Stimulated activated naive CD4-positive, alpha-beta T cell (primary cell): ENCODE measurements at places on chromosomes 1 and 21.

- no peak for DNase-seq
Observed at GRCh38 chr1:178784131-178784536, 59.1 kb downstream of the RALGPS2 start.

DNA sequence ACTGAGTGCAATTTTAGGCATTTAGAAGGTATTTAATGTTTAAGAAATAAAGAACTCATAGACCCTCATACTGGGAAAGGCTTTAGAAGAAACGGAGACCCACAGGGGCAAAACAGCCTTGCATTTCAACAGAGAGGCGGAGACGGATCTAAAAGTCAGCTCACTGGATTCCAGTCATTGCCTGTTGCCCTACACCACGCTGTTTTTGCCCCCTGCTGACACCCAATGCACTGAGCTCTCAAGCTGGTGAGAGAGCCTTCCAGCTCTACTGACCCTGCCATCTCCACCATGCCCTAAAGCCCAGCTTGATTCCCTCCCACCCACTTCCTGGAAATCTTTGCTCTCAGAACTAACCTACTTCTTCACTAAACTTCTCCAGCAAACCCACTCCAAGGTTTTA, 7.2 kb upstream of the TRAF3IP3 start:
- no peak for DNase-seq

GRCh38 chr1:41246568-41246967, 4.5 kb upstream of the SCMH1 start:
- no peak for DNase-seq

DNA sequence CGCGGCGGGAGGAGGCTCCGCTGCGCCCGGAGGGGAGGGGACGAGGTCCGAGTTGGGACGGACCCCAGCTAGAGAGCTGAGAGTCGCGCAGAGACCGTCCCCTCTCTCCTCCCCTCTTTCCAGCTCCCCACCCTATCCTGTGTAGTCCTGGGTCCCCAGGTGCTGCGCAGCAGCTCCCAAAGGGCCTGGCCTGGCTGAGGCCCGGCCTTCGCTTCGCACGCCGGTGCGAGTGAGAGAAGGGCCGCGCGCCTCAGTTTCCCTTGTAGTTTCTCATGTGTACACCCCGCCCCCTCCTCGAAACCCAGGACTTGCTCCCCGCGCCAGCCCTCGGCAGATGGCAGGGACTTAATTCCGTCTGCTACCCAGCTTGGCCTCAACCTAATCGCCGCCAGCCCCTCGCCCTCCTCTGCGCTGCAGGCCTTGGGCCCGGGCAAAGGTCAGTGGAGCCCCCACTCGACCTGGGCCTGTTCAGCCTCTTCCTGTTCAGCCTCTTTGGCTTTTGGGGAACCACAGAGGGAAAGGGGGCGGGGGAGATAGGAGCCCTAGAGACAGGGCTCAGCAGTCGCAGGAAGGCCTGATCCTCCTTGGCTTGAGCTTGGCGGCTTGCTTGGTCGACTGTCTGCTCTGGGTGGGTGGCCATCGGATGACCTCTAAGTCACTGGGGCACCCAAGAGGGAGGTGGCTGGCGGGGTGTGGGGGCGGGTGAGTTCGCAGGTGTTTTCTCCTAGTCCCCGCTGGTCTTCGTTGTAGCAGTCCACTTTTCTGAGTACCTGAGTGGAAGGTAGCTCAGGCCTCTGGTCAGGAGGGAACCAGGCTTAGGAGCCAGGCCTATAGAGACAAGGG, 1.0 kb downstream of the ZNF687 start:
- DNase-seq, result peak; percentile 41

DNA sequence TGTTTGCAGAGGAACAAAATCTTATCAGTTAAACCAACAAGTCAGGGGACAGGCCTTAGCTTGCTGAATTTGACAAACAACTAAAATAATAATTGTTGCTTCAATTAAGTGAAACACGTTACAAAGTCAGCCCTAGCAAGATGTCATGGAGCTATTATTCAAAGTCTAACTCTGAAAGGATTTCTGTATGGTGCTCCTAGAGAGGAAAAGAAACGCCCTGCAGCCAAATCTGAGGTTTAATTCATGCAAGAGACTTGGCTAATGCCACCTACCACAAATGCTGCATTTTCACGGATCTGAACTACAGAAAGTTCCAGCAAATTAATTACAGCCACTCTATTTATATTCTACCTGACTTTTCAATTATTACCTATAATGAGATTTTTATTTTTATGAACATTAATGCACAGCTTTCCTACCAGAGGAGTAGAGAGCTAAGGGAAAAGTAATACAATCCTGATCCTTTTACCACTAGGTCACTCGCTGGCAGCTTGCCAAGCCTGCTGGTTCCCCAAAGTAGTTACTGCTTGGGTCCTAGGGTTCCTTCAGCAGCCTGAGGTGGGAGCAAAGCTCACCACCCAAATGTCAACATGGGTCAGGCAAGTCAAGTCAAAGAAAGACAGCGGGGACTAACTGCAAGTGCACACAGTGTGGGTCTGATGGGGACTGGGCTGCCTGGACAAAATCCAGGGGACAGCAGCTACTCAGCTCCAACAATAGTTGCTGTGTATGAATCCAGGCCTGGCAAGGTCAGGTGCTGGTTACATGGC, 8.5 kb downstream of the COLGALT2 start:
- no peak for DNase-seq

GRCh38 chr1:193131266-193131860, 9.5 kb downstream of the CDC73 start:
- DNase-seq, result no peak

- DNase-seq, result no peak
Observed at GRCh38 chr1:79585801-79586200, 579.3 kb upstream of the ADGRL4 start.

DNA sequence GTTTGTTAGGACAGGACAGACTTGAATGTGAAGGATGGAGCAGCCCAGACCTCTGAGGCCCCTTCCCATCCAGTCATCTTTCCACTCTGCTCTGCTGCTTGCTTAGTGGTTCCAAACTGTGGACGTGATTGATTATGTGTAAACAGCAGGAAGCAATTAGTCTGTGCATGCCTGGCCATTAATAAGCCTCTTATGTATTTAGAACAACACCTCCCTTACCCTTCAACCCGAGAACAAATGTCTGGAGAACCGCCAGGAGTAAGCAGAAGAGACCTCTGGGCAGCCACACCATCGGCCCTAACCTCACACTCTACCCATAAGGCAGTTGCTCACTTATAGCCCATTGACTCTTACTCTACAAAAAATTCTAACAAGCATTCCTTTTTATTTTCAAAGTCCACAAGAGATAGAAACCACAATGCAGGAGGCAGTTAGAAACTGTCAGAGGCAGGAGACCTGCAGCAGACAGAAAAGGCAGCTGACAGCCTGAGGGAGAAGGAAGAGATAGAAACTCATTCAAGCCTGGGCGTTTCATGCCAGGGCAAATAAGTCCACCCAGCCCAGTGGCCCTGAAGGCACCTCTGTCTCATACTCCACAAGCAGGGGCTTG, 5.8 kb upstream of the EPHA8 start:
- DNase-seq, result no peak

DNA sequence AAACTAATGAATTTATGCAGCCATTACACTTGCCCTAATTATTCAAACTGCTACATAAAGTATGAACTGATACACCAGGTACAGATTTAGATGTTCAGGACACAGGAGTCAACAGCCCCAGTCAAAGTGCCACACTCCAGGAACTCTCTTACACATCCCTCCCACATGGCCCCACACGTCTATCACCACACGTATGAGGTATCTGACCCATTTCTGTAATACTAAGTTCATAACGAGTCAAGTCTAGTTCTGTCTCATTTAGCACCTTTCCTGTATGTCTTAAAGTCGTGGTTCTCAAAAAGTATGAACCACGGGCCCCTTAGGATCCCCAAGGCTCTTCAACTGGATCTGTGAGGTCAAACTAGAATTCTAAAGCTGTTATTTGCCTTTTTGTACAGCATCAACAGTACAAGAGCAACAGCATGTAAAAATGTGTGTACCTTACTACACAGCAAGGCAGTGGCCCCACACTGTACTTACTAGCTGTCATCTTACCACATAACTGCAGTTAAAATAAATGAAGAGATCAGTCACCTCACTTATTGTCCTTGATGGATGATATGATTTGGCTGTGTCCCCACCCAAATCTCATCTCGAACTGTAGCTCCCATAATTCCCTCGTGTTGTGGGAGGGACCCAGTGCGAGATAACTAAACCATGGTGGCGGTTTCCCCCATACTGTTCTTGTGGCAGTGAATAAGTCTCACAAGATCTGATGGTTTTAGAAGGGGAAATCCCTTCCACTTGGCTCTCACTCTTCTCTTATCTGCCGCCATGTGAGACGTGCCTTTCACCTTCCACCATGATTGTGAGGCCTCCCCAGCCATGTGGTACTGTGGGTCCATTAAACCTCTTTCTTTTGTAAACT, 42.6 kb downstream of the SIPA1L2 start:
- no peak for DNase-seq

DNA sequence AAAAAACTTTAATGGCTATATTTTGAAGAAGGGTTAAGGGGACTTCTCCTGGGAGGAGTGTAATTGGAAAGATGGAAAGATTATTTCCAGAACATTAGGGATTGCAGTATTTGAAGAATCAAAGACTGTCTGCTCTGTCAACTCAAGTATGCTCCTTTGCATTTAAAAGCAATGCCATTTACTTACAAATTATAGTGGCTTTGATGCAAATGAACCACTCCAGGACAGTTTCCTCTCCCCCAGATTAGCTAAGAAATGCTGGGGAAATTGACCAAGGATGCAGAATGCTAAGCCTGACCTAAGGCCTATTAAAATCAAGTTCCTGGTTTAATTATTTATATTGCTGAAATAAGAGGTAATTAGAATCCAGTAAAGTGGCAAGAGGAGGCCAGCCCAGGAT, 110.5 kb upstream of the CAMK1G start:
- DNase-seq, result no peak

- DNase-seq, result no peak
Observed at GRCh38 chr1:6859415-6860343, 74.4 kb downstream of the CAMTA1 start.

- no peak for DNase-seq
Observed at GRCh38 chr1:26794391-26794790, 6.6 kb downstream of the PIGV start.

DNA sequence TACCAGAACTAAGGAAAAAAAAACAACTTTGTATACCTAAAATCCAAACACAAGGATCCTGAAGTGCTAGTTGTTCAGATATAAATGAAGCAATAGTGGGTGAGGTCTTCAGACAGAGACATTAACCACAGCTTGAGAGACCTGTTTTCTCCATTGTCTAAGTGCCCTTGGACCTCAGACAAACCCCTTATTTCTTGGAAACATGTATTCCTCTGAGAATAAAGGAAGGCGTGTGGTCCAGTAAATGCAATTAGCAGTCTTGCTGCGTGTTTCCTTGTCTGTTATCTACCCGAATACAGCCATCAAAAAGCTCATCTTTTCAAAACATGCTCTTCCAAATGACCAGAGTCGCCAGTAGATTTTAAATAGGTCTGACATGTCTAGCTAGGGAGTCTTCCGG, 291.1 kb upstream of the NFIA start:
- no peak for DNase-seq

- no peak for DNase-seq
Observed at GRCh38 chr21:27570306-27570868, 603.5 kb upstream of the ADAMTS5 start.

DNA sequence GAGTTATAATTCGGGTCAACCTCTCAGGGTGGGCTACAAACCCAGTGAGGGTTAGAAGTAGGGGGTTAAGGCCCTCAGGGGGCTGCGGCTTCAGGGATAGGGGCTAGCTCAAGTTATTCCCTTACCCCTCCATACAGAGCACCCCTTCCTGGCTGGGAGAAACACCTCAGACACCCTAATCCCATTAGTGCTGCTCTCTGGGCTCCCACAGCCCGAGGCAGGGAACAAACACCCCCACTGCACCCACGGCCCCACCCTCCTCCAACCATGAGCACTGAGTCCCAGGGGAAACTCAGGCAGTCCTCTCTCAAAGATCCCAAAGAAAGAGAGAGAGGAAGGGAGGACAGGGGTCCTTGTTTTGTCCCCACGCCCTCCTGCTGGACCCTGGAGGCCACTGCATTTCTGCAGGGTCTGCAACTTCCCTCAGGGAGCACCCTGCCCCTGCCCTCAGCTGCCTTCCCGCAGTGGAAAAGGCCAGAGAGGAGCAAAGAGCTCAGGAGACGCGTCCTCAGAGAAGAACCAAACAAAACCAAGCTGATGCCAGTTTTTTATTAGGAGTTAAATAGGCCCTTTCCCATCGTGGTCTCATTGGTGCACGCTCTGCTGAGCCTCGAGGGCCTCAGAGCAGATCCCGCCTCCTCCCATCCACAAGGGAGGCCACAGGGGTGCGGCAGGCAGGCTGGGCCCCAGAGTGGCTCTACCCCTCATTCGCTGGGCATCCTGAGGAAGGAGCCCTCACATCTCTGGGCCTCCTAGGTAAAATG, 1.4 kb upstream of the S100A4 start:
- DNase-seq, result no peak

DNA sequence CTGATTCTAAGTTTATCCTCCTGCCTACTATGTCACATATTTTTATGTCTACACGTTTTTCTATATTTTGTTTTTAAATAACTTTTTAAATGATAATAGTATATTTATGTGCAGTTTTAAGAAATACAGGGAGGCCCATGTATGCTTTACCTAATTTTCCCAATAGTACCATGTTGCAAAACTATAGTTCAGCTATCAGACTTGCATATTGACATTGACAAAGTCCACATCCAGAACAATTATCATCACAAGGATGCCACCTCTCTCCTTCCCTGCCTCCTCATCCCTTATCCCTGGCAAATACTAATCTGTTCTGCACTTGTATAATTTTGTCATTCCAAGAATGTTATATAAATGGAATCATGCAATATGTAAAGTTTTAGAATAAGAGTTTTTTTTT, 90.9 kb downstream of the CRB1 start:
- DNase-seq, result no peak

GRCh38 chr1:54160351-54160750, 7.6 kb upstream of the CDCP2 start:
- DNase-seq, result no peak

DNA sequence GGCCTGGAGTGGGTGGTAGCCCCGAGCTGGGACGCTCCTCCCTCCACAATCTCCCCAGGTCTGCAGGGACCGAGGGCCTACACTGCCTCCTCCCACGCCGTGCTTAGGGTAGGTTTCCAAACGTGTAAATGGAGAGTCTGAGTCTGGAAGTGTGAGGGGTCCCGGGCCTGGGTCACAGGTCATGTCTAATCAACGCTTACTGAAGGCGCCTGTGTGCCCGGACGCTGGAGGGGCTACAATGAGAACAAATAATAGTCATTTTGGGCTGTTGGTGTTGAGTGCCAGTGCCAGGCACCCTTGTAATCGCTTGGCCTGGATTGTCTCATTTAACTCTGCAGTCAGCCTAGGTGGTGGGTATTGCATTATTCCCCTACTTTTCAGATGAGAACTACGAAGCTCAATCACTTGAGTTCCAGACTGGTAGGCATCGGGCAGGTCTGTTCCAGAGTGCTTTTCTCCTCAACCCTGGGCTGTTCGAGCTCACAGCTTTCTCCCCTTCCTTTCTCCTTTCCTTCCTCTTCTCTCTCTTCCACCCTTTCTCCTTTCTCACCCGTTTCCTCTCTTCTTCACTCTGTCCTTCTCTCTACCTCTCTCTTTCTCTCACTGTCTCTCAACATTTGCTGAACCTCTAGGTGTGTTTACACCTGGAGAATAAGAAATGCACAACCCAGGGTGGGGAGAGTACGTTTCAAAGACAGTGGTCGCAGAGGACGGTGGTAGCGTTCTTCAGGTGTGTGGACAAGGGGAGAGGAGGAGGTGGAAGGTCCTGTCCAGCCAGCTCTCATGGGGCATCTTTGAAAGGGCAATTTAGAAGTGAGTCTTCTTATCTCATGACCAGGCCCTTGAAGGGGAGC, 883 bp downstream of the SLC66A1 start:
- DNase-seq, result no peak
